ENCODE measurements at places on chromosomes 16 and 17.

DNA sequence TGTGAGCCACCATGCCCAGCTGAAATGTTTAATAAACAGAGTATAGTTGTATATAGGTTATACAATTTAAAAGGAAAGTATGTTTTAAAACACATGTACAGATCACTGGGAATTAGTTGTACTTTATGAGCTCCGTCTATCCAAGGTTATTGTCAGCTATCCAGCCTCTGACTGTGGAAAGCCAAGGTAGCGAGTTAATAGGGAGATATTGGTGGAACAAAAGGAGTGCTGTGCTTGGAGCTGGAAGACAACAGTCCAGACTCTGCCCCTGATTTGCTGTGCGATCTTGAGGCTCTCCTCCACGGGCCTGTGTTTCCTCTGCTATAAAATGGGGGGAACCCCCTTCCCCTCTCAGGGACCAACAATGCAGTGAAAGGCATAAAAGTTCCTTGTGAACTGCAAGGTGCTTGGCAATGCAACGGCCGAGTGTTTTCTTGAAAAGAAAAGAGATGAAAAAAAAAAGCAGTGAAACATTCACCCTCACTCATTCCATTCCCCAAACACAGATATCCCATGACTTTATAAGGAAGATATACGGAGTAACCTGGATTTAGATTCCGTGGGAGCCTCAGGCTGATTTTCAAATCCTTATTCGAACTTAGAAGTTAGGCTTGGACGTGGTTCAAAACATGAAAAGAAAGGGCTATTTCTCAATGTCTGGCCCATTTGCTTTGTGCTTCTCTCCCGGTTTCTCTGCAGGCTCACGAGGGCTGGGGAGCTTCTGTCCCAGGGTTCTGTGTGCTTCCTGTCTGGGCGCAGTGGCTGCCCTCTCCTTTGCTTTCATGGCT is 34.1 kb downstream of the CUEDC1 start:
- no peak for DNase-seq

- DNase-seq: no peak
These were observed 39.1 kb upstream of the TOM1L1 start for GRCh38 chr17:54861471-54861983.

GRCh38 chr17:39576187-39576586 is 31.5 kb downstream of the NEUROD2 start:
- DNase-seq: no peak

DNA sequence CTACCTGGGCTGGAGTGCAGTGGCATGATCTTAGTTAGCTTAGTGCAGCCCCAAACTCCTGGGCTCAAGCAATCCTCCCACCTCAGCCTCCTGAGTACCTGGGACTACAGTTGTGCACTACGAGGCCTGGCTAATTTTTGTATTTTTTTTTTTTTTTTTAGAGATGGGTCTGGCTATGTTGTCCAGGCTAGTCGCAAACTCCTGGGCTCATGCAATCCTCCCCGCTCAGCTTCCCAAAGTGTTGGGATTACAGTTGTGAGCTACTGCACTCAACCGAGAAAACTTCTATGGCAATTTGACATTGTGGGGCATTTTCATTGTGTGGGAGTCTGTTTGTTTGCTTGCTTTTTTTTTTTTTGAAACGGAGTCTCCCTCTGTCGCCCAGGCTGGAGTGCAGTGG is 30.0 kb downstream of the CRISPLD2 start:
- DNase-seq: no peak

GRCh38 chr16:87138316-87138715 is 178.9 kb downstream of the C16orf95 start:
- no peak for DNase-seq

Data from T-helper 2 cell (primary cell).